Activated CD4-positive, alpha-beta T cell treated with anti-CD3 and anti-CD28 coated beads for 24 hours (primary cell): ENCODE measurements at places on chromosomes 7 and 10.

DNA sequence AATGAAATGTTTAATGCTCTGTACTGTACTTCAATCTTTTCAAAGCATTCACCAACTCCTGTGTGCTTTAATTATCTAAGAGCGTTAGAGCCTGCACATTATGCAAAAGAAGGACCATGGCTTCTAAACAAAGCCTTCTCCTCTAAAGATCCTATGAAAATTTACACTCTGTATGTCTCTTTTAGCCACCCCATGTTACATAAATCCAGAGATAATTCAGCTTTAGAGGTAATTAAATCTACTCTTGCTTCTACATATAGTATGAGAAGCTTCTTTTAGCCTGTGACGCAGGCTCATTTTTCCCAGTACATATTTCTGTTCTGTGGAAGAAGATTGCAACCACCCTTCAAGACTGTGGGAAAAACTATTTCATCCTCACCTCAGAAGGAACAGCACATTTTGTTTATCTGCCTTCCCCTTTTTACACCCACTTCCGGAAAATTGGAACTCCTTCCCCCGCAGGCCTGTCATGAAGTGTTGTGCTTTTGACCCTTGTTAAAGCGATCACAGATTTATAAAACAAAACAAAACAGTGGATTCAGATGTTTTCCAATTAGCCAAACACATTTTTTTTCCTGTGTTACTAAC is 8.1 kb upstream of the TAS2R16 start:
- DNase-seq, result no peak

DNA sequence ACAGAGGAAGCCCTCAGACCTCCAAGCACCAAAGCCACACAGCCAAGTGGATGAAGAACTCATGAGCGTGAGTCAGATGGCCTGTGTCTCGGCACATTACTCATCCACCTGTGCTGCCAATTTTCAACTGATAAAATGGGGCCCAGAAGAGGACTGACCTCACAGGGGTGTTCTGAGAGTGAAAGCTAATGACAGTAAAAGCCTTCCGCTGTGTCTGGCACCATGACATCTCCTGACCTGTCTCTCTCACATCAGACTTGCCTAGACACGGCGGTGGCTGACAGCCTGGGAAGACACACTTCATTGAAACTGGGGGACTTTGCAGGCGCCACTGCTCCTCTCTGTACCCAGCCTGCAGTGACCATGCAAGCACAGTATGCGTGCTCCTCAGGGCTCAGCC is 8.3 kb upstream of the SLC18A3 start:
- no peak for DNase-seq

GRCh38 chr7:26187380-26188205 is 13.0 kb downstream of the HNRNPA2B1 start:
- DNase-seq, result no peak

GRCh38 chr7:18895456-18895855 is 222.0 kb downstream of the TWIST1 start:
- DNase-seq, result no peak

- no peak for DNase-seq
Observed at GRCh38 chr7:7271094-7271874, 88.9 kb downstream of the C1GALT1 start.

DNA sequence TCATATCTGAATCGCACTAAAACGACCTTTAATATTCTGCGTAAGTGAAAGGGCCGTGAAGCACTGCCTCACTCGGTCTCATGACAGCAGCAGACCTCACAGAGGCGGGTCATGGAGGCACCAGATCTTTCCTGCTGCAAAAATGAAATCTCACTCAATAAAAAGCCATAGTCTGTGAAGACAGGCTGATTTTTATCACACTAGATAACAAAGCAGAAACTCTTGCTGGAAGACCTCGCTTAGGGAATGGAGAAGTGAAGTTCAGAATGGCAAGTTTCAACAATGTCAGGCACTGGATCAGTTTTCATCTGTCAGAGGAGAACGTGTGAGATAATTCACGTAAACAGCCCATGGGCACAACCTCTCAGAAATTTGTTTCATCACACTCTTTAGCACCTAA is 8.0 kb downstream of the SEPHS1 start:
- no peak for DNase-seq

DNA sequence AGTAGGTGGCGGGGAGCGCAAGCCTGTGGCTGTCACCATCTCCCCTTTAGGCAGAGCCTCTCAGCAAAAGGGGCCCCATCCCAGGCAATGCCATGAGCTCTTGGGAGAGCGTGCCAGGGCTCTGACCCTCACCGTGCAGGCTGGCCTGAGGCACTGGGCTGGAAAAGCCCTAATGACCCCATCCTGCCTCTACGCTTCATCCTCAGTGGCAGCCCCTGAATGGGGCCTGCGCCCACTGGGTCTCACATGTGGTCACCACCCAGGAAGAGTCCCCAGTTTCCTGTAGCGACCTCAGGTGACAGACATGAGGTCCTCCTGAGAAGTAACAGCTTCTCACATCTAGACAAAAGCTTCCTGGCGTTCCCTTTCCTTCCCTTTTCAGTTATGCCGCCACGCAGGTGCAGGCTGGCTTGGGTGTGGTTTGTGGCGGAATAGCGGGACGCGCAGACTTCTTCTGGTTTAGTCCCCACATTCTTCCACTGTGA is 59.2 kb downstream of the CLEC2L start:
- DNase-seq, result no peak

- no peak for DNase-seq
Observed at GRCh38 chr7:155233311-155234157, 64.1 kb upstream of the INSIG1 start.

- DNase-seq, result no peak
Observed at GRCh38 chr7:47194516-47195057, 387.3 kb downstream of the TNS3 start.

GRCh38 chr7:25167262-25167843 is 42.3 kb upstream of the CYCS start:
- no peak for DNase-seq

DNA sequence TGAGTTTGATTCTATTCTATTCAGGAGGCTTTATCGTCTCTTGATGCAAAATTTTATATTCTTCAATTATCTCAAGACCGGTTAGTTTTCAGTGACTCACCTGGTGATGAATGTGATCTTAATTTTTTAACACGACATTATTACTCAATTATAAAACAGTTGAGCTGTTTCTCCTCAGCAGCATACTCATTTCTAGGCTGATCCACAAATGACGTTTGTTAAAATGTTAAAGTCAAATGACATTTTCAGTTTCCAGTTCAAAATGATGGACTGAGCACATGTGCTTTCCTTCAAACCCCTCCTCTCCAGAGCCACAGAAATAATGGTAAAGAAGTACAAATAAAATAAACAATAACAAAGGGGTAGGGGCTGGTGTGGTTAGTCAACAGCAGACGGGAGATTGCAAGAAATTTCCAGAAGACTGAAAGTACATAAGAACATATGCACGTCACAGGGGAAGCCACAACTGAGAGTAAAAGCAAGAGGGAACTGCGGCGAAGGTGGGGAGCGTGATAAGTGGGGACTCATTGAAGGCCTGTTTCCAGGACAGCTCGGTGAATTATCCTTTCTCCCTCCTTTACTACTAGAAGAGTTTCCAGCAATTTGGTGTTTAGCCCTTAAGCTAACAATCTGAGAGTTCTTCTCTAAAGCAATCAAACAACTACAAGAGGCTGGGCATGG is 10.9 kb downstream of the MACROH2A2 start:
- DNase-seq, result no peak

DNA sequence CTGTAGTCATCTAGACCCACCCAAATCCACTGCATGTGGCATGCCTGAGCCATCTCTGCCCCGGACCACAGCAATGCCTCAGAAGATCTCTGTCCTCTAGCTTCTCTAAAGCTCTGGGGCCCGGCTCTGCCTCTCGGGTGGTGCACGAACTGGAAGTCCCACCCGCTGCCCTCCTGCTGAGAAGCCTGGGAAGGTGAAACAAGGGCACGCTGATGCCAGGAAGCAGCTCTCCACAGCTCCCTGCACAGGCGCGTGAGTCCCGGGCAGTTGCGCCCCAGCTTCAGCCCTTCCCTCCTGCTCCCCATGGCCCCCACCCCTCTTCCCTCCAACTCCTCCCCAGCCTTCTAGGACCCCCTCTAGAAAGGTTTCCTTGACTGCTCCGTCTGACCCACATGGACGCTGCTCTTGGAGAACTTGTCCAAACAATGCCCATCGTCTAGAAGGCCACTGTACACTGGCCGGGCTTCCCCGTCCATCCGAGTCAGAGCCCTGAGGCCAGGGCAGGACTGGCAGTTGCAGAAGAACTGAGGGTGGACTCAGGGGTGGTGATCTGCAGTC is 12.8 kb downstream of the KCNH2 start:
- DNase-seq, result no peak

GRCh38 chr7:18350678-18351077 is 144.9 kb upstream of the HDAC9 start:
- no peak for DNase-seq

GRCh38 chr7:7989616-7990440 is 21.2 kb downstream of the GLCCI1 start:
- DNase-seq, result no peak

DNA sequence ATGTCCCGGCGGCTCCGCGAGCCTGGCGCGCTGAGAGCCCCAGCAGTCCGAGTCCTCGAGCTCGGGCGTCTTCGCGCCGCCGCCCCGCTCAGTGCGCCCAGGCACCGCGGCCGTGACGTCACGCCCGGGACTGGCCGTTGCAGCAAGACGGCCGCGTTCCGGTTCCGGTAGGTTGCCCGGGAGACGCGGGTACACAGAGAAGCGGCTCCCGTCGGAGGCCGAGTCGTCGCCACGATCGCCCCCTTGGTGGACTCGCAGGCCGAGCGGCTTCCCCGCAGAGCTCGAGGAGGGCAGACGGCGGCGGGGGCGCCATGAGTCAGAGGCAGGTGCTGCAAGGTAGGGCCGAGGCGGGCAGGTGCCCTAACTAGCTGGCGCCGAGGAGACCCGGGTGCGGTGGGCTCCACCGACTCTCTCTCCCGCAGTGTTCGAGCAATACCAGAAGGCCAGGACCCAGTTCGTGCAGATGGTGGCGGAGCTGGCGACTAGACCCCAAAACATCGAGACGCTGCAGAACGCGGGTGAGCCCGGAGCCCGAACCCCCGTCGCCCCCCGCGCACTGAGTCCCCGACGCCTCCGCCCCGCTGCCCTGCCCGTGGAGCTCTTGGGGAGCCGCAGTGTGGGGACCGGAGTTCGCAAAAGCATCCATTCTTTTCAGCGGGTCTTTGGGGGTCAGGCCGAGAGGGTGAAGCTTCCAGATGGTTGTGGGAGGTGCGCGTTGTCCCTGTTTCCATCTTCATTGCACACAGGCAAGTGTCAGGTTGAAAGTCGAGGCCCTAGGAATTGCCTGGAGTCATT is at the start of gene SPAG6:
TSS of gene SPAG6 (plus strand) at position 196 of the 795 bp plus-strand sequence. CDS start at position 312, 116 bp downstream.
- no peak for DNase-seq

DNA sequence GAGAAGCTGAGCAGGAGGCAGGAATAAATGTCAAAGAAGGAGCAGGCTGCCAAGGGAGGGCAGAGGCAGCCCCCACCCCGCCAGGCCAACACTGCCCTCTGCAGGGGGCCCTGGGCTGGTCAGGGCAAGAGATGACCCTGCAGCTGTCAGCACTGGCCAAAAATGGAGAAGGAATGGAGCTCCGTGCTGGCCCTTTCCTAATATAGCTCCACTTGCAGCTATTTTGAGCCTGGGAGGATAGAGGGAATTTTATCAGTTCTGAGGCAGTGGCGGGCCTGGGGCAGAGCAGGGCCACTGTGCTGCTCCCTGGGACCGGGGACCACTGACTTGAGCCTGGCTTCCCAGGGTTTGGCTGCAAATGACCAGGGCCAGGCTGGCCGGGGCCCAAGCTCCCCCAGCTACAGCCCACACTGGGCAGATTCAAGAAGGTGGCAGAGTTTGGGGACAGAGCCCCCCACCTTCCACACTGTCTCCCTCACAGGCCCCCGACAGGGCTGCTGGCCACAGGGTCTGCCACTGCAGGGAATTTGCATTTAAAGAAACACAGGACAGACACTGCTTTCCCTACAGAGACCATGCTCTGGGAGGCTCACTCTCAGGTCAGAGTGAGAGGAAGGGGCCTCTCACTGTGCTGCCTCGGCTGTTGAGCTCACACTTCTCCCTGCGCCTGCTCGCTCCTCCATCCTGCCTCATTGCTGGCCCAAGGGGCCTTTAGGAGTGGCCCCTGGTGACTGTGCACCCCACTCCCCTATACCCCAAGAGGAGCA is 16.2 kb downstream of the LDB3 start:
- no peak for DNase-seq

DNA sequence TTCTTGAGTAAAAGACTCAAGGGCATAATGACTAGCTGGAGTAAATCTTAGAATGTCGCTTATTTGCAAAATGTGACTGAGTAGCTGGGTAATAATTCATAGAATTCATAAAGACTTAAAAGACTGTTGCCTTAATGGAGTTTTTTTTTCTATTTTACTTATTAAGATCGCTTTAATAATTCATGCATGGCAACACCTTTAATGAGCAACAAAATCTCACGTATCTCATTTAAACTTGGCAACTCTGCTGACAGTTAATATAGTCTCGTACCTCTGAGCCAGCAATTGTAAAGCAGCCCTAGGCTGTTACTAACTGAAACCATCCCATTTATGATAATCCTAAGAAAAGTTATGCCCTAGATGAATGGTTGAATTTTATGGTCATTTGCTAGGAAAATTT is 87.8 kb upstream of the SLC26A5 start:
- no peak for DNase-seq

- DNase-seq, result no peak
Observed at GRCh38 chr7:34869057-34869456, 168.2 kb downstream of the DPY19L1 start.

DNA sequence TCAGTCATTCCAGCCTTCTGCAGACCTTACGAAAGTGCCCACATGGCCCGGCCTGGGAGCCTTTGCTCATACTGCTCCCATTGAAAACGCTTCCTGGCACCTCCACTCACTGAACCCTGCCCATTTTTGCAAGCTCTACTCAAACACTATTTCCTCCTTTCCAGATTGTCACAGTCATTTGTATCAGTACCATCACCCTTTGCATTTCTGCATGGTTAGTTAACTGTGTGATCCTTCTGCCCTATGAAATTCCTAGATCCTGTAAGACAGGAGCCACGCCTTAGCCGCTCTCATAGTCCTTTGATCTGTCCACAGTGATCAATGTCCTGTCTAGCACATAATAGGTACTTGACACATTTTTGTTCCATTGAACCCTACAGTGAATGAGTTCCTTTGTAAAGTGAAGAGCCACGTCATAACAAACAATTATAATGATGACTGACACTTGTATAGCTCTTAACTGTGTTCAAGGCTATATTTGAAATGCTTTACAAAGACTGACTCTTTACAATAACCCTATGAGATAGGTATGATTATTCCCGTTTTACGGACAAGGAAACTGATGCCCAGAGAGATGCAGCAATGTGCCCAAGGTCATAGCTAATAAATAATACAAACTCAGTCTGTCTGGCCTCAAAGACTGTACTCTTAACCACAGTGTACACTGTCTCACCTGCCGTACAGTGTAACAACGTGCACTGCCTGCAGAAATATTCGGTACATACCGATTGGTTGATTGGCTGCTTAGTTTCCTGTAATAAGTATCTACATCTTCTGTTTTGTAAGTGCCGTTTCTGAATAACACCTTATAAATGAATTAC is 16.6 kb upstream of the ITIH2 start:
- no peak for DNase-seq
